ENCODE measurements at places on chromosomes 11 and 22. TPM values are rescaled to one million over a fixed set of nuclear protein-coding genes. Genes with fewer than 3 reads are reported as not detected.

OR5D14 gene
- total RNA-seq, result not detected

DCDC1 gene
- total RNA-seq, result not detected

TECTA gene
- 0.28 TPM for total RNA-seq

ANGPTL5 gene
- not detected for total RNA-seq

PARVB gene
- total RNA-seq, result 6.7 TPM

SEPTIN5 gene
- total RNA-seq, result 31.3 TPM

DPAGT1 gene
- 36.3 TPM for total RNA-seq

KLHL35 gene
- 0.84 TPM for total RNA-seq

ADSL gene
- total RNA-seq, result 28.2 TPM

TMEM191B gene
- 3.0 TPM for total RNA-seq

RAB3IL1 gene
- 0.88 TPM for total RNA-seq

SLC22A9 gene
- not detected for total RNA-seq

OR8K1 gene
- not detected for total RNA-seq

MOGAT2 gene
- total RNA-seq, result 0.60 TPM

KIRREL3 gene
- total RNA-seq, result 0.36 TPM

COMT gene
- total RNA-seq, result 146 TPM

OR5AR1 gene
- total RNA-seq, result not detected

SULT4A1 gene
- not detected for total RNA-seq

C1QTNF5 gene
- 2.0 TPM for total RNA-seq

IL18BP gene
- 2.5 TPM for total RNA-seq

LGR4 gene
- total RNA-seq, result 22.8 TPM

SLCO2B1 gene
- 9.7 TPM for total RNA-seq

OR2AG1 gene
- not detected for total RNA-seq

OR10A6 gene
- total RNA-seq, result not detected

KDM2A gene
- total RNA-seq, result 67.2 TPM

APOL4 gene
- total RNA-seq, result 3.5 TPM

IGLL5 gene
- 1.8 TPM for total RNA-seq

TBX10 gene
- not detected for total RNA-seq

OVOL1 gene
- 49.0 TPM for total RNA-seq

OR52K1 gene
- not detected for total RNA-seq

PYGM gene
- total RNA-seq, result 0.44 TPM

CCDC73 gene
- 0.40 TPM for total RNA-seq

NADSYN1 gene
- 67.7 TPM for total RNA-seq

TMPRSS5 gene
- 0.40 TPM for total RNA-seq

RTN4RL2 gene
- total RNA-seq, result 0.56 TPM

CDC42BPG gene
- total RNA-seq, result 20.5 TPM

JOSD1 gene
- total RNA-seq, result 25.6 TPM

TIGD3 gene
- total RNA-seq, result 0.16 TPM

GAL3ST3 gene
- not detected for total RNA-seq

TMEM151A gene
- total RNA-seq, result not detected

ADAMTS8 gene
- total RNA-seq, result 0.56 TPM

CEP126 gene
- total RNA-seq, result 1.2 TPM

GLYATL2 gene
- total RNA-seq, result 1.6 TPM

CATSPER1 gene
- not detected for total RNA-seq
